ENCODE measurements at places on chromosomes 3 and 15.

GRCh38 chr3:3772920-3773319 lies 26.3 kb upstream of the LRRN1 start:
- DNase-seq = no peak

- DNase-seq = peak; percentile 57
Measured at GRCh38 chr3:197256836-197257444, 41.5 kb downstream of the DLG1 start.

GRCh38 chr3:48069339-48069738 lies 53.1 kb upstream of the MAP4 start:
- DNase-seq = no peak

DNA sequence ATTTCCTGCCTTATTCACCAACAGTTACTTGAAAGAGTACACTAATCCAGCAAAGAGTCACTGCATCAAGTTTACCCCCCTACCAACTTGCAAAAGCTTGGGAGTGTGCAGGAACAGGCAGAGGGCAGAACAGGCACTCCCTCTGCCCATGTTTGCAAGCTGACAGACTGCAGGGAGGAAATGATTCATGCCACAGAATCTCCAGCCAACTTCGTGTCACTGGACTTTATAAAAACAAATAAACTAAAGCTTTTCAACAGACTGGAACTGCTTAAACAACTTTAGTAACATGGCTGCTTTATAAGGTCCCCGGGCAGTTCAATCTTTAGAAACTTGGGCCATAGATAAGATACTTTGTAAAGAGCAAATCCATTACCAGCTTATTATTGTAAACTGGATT lies 129.5 kb downstream of the THRB start:
- no peak for DNase-seq

GRCh38 chr3:46849045-46849631 lies 14.1 kb downstream of the MYL3 start:
- DNase-seq = no peak

- DNase-seq = no peak
Measured at GRCh38 chr3:4091786-4092185, 211.4 kb upstream of the SETMAR start.

GRCh38 chr15:92273723-92274122 lies 120.0 kb upstream of the ST8SIA2 start:
- no peak for DNase-seq
